Neural crest cell (in vitro differentiated cells): ENCODE measurements at places on chromosomes 7 and 10.

- DNase-seq = no peak
Observed at GRCh38 chr7:106905734-106906133, 40.7 kb downstream of the PIK3CG start.

DNA sequence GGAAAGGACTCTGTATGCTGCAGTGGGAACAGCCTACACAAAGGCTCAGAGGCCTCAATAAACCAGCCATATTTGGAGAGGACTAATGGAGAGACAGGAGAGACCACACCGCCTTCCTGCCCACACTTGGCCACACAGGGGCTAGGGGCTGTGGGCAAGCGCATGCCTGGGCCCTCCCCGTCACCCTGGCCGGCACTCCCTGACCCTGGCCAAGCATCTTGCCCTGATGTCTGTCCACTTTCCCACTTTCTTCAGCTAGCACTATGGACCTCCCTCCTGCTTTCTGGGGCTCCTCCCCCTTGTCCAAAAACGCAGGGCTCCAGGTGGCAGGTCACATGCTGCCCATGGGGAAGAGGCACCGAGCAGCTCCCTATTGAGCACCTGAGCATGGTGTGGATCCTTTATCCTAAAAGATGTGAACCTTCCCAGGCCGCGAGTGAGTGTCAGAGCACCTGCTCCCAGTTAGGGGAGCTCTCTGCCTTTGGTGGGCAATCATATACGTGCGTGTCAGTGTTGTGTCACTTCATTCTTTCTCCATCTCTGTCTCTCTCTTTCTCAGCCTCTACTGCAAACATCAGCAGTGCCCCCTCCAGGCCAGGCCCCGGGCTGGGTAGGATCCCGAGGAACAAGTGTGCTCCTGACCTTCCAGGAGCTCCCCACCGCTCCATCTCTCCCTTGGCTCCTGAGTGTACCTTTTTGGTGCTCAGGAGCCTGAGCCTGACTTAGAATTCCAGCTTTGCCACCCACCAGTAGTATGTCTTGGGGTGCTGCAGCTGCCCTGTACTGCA, 74.0 kb downstream of the ZMIZ1 start:
- DNase-seq = no peak

DNA sequence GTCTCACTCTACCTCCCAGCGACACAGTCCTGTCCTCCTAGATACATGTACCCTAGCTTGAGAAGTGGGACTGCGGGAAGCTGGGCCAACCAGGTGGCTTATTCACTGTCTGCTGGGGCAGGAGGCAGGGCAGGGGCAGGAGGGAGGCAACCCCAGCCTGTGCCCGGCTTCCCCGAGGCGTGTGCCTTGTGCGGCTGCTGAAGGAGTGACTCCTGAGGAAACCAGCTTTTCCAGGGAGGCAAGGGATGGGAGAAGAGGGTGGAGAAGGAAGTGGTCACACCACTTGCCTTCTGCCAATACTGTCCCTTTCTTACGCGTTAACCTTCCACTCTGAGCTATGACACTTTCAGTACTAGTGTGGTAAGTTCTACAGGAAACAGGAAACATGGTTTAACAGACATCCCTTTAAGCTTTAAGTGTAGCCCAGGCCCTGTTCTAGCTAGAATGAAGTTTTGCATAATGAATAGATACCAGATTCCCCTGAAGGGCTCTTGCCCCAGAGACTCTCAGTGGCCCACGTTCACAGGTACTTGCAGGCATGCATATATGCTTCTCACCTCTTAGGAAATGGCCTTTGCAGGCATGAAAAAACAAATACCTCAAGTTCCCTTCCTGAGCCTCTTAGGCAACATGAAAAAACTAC, 40.6 kb downstream of the SYPL1 start:
- no peak for DNase-seq

DNA sequence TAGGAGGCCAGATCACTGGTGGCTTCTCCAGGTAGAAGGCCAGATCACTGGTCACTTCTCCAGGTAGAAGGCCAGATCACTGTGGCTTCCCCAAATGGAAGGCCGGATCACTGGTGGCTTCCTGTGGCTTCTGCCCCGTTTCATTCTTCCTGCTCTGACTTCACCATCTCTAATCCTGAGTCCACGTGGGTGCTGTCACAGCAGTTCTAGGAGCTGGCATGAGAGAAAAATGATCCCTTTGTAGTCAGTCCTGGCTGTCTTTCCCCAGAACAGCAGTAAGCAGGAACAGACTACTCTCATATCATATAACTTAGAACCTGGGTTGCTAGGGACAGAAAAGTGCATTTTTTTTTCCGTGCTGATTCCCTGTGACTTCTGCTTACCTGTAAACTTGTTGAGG, 90.9 kb downstream of the ACTR3B start:
- no peak for DNase-seq

DNA sequence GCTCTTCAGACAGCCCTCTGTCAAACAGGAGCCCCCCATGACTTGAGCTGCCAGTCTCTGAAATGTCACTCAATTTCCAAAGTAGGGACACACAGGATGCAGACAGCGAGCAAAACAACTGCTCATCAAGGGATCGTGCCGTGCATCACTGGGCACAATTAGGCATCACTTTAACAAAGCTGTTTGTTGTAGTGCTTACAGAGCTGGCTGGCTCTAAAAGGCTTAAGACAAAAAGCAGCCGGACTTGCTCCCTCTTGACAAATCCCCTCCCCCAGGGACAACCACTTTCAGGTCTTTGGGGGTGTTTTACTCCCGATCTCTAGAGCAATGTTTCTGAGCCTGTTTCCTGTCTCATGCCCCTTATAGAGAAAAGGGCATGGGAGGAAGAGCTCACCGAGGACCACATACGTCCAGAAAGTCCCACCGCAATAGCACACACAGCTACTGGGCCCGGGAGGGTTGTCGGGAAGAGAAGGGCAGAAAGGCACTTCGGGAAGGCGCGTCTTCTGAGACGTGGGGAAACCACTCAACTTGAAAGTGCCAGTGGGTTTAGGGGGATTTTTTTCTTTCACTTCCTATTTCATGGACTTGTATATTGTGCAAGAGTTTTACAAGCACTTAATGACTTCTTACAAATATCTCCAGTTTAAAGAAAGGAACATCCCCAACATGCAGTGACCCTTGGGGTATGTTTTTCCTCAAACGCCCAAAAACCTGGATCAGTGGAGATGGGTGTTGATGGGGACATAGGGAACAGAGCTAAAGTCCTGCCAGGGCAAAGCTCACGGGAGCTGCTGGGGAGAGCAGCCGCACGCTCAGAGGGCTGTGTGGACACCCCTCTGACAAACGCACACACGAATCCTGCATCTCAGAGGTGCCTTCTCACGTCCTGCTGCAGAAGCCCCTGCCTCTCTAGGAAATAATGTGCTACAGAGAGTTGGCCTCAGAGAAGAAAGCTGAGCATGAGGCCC, 27.1 kb downstream of the LRRC20 start:
- DNase-seq = no peak

DNA sequence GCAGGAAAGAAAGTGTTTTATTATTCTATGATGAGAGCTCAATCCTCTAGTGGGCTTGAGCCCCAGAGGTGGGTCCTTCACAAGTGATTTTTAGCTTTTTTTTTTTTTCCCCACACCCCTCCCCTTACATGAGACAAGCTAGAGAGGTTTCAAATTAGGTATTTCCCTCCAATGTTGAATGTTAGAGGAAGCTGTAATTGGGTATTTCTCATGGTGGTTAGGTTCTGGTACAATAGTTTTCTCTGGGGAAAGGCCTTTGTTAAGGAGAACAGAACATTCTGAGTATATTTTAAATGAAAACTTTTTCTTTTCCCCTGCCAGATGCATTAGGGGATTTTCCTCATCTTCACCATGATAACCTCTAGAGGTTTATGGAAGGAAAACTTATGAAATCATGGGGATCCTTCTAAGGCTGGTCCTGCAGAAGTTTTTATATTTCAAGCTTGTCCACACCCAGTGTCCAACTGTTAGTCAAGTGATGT, 1039.7 kb downstream of the NRG3 start:
- DNase-seq = no peak

DNA sequence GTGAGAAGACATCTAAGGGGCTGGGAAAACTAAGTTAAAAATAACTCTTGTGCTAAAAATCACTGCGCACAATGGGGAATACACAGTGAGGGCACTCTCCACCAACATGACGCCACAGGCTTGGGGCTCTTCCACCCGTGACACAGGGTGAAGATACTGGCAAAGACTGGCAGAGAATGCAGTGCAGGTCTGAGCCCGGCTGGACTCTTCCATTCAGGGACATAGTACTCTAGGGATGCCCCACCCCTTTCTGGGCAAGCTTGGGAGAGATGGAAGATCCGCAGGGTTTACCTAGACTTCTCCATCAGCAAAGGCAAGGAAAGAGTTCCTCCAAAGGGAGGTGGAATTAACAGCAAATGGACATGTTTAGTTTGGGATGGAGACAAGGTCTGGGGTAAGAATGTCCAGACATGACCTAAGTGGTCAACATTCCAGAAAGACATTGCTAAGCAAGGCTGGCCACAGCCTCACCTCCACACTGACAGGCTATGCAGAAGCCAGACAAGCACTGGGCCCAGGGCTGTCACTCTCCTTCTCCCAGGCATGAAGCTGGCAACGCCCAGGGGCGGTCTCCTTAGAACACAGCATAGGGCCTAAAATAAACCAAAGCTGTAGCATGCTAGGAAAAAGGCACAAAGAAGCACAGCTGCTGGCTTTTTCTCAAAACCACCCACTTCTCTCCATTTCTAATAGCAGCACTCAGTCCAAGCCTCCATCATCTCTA, 28.1 kb downstream of the XPNPEP1 start:
- DNase-seq = no peak

- DNase-seq = no peak
Observed at GRCh38 chr10:101006593-101007098, 7.0 kb downstream of the LZTS2 start.

DNA sequence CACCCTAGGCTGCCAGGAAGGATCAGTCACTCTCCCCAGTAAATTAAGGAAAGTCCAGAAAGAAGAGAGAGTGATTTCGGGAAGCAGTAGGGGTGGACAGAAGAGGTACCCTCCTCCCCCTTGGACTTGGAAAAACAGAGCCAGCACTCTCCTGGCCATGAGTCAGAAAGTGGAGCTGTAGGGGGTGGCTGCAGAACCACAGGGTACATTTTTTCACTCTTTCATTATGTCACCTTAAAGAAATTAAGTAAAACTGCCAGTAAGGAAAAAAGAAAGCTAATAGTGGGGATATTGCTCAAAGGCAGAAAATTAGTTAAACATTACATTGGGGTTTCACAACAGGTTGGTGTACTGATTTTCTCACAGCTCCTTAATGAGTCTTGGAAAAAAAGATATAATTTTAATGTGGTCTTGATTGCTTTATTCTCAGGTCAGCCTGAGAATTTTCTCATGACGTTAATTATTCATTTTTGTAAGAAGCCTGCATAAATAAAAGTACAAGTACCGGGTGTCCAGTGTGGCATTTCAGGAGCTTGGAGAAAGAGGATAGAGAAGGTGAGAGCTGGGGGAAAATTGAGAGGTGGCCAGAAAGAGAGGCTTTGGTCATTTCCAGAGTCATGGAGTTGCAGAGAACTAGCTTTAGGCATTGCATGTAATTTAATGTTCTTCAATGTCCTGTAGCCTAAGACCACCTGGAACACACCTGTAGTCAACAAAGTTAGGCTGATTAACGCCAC, 23.2 kb upstream of the AOAH start:
- no peak for DNase-seq

DNA sequence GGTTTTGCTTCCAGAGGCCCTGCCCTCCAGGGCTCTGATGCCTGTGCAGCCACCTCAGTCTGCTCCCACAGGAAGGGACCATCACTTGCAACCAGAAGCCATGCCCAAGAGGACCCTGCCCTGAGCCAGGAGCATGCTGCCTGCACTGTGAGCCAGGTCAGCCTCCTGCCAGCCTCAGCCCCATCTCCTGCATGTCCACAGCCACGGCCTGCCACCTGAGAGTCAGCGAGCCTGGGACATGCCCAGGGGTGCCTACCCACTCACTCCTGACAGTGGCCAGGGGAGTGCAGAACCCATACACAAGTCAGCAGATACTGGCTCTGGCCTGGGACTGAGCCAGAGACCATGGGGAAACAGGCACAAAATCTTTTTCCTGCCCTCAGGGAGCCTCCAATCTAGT, 6.6 kb upstream of the KCP start:
- DNase-seq = no peak

GRCh38 chr7:117412946-117413559, 14.2 kb downstream of the ASZ1 start:
- no peak for DNase-seq

- no peak for DNase-seq
Observed at GRCh38 chr7:129163875-129164544, 19.5 kb downstream of the TSPAN33 start.

DNA sequence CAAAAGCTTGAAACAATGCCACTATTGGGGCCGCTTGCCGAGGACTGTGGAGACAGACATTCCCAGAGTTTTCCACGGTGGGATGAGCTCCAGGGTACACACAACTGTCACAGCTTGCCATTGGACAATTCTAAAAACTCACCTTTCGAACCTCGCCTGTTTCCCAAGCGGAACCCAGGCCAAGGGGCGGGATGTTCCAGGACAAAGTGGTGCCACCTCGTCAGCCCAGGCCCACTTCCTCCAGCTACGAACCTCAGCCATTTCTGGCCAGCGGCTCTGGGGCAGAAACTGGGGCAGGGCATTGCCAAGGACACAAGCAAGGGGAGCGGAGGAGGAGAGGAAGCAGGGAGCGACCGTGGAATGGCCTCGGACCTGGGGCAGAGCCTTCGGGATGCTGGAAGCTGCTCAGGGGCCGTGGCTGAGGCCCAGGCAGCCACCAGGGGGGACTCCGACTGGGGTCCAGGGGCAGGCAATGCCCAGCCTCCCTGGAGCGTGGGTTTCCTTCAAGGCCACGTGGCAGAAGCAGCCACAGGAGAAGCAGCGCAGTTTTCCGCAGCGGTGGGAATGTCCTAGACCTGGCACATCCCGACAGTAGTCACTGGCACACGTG, 44.7 kb upstream of the INSIG1 start:
- DNase-seq = no peak

GRCh38 chr10:16901106-16901505, 83.9 kb upstream of the RSU1 start:
- no peak for DNase-seq

- DNase-seq = no peak
Observed at GRCh38 chr7:134770676-134771075, 8.8 kb upstream of the CALD1 start.

GRCh38 chr10:77374189-77374656, 263.4 kb downstream of the KCNMA1 start:
- DNase-seq = no peak

- no peak for DNase-seq
Observed at GRCh38 chr10:103552856-103553742, 59.6 kb downstream of the NEURL1 start.

- DNase-seq = no peak
Observed at GRCh38 chr10:37489658-37490003, 364.2 kb downstream of the ANKRD30A start.

DNA sequence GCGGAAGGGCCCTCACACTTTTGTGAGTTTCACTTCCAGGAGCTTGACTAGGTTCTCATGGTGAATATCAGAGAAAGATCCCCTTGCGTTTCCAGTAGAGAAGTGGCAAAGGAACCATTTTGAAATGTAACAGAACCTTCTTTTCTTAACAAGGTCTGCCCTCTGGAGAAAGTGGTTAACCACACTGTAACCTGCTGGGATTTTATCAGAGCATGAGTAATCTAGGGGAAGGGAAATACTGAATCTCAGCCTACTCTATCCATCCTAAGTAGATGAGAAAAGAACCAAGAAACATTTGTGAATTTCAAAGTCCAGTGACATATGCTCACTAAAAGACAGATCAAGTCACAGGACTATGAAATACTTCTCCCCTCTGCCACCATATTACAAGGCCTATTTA, 235.5 kb downstream of the ZEB1 start:
- no peak for DNase-seq
